ENCODE measurements at places on chromosomes 3 and 15.

- DNase-seq = no peak
These were observed at the start of gene GP5 for GRCh38 chr3:194399166-194399565. Gene GP5 (minus strand): TSS chr3:194399266. CDS start chr3:194398282, 984 bp downstream.

DNA sequence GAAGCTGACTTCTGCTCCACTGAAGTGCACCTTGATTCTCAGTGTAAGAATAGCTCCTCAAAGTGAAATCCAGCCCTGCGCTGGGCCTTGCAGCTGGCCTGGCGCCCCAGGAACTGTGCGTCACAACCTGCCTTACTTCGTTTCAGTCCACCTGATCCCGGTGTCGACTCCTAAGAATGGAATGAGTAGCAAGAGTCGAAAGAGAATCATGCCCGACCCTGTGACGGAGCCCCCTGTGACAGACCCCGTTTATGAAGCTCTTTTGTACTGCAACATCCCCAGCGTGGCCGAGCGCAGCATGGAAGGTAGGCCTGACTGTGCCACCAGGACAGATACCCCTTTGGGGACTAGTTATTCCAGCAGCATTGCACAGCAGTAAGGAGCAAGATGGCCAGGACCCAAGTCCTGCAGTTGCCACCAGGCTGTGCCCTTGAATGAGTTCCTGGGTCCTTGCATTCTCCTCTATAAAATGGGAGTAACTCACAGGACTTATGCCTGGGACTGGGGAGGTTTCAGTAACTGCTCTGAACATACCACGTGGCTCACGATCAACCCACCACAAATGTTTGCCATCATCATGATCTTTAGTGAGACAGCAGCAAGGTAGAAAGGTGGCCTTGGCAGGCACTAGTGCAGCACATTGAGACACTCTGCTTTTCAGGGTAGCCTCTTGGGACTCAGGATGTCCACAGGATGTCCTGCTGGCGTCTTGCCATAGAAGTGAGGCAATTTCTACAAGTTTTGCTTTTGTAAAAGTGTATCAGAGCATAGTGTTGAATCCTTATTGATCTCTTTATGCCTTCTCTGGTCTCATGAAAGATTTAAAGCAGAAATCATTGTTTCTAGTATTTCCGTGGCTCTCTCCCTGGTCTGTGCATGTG is 46.8 kb downstream of the PXYLP1 start:
- no peak for DNase-seq

DNA sequence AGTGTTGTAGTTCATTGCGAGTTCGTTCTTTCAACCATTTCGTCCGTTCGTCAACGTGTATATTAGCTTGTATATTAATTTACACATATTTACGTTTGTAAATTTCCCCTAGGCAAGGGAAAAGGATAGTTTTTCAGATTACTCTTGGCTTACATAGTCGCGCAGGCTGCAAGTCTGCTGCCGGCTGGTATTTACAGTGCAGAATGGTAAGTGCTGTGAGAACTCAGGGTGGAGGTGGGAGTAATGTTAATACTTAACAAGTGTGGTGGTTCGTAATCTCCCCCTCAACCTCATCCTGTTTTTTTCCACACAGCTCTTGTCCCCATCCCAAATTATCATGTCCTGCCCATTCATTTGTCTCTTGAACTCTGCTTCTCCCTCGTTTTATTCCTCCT is 766 bp downstream of the FAM98B start:
- no peak for DNase-seq

DNA sequence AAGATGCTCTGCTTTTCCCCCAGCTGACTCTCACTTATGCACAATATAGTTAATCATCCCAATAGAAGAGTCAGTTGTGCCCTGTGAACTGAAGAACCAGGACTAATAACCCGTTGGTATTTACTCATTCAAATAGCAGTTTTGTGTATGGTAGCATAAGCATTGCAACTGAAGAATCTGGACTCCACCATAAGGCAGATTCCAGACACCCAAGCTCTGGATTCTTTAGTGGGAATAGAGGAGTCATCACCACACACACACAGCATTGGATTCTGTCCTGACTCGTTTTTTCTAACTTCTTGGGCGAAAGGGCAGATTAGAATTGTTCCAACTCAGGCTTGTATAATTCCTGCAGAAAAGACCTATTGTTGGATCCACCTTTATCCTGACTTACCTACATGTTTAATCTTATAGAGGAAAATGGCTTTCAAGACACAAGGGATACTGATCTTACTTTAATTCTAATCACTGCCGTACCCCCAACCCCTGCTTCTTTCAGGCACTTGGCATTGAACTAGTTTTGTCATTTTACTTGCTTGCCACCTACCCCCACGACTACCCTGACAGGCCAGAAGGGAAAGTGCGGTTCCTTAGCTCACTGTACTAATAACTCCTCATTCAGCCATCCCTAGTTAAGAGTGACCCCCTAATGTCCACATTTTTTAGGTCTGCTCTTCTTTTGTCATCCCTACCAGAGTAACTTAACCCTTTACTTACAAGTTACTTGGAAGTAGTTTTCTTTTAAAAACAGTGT is 42.3 kb downstream of the NKIRAS1 start:
- DNase-seq = no peak

DNA sequence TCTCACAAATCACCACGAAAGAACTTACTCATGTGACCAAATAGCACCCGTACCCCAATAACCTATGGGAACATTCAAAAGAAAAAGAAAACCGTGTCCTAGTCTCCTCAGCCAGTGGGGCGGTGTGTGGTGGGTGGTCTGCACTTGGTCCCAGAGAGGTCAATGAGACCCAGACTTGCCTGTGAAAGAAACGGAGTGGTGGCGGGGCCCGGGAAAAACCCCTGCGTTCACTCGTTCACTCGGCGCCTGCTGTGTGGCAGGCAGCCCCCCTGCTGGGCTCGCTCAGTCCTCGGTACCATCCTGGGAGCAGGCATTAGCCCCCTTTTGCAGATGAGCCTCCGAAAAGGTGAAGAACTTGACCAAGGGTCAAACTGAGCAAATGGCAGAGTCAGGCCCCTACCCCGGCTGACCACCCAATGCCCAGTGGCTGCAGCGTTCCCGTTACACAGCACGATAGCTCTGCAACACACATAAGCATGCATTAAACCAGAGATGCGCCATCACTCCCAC is 36.0 kb downstream of the ZDHHC19 start:
- no peak for DNase-seq

- peak; percentile 11 for DNase-seq
These were observed 122.6 kb upstream of the SLC6A11 start for GRCh38 chr3:10693457-10693856.

DNA sequence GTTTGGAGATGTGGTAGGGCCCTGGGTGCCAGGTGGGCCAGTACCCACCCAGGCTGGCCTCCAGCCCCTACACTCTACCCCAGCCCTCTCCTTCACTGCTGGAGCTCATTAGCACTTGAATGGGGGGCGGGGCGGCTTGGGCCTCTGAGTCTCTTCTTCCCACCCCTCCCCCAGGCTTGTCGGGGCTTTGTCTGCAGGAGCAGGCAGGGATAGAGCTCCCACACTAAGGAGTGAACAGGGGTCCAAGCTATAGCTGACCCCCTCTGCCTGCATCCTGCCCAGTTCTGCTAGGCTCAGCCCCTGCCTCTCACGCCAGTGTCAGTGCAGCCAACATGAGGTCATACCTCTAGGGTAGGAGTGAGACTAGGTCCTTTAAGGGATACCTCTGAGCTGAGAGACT is 5.2 kb downstream of the GNAI2 start:
- no peak for DNase-seq

All from activated CD4-positive, alpha-beta T cell treated with anti-CD3 and anti-CD28 coated beads, Interleukin-2, amount 50 U/mL, for 16 hours (primary cell).